DND-41 (cell line): ENCODE measurements at places on chromosomes 5 and 9.

- no peak for DNase-seq
These were observed 60.1 kb upstream of the CACNA1B start for GRCh38 chr9:137817236-137818200.

DNA sequence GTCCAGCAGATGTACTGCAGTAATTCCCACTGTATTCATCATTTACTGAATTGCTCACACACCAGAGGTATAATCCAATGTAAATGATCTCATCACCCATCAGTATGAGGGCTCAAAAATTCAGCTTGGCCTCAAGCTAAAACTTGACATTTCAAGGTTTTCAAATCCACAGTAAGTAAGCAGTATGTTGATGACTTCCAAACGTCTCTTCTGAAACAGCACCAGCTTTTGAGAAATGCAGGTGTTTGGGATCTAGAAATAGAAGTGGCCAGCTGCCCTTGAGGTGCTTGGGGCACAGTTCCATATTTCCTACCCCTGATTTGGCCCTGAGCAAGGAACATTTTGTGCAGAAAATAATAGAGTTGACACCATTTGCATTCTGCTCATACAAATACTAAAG, 388.0 kb upstream of the TUSC1 start:
- DNase-seq: no peak

GRCh38 chr5:42522783-42523182, 99.5 kb downstream of the GHR start:
- DNase-seq: no peak

- no peak for DNase-seq
These were observed 51.6 kb downstream of the AHRR start for GRCh38 chr5:372996-373709.

DNA sequence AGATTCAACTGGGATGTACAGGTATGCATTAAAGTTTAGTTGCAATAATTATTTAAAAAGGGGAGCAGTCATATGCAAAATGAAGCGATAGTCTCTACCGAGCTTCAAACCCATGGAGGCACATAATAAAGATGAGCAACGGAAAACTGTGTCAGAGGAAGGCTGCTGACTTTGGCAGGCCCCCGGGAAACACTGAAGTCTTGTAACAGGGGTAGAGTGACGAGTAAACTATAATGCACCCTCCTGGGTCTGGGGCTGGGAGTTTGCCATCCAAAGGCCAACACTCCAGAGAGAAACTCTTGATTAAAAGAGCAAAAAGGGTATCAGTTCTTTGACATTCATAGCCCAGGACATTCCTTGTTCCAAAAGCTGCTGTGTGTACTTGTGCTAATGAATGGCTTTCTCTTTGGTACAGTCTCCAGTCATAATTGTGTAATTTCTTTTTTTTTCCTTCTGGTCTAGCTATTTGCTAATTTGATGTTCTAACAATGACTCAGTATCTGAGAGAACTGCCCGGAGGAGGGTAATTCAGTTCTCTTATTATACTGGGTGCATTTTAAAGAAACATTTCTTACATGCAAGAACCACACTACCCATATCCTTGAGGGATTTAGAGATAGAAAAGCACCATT, 59.2 kb downstream of the TNC start:
- no peak for DNase-seq

- no peak for DNase-seq
These were observed 41.4 kb downstream of the LIFR start for GRCh38 chr5:38515092-38515491.

GRCh38 chr9:28249424-28249823, 676.1 kb upstream of the C9orf72 start:
- DNase-seq: no peak

DNA sequence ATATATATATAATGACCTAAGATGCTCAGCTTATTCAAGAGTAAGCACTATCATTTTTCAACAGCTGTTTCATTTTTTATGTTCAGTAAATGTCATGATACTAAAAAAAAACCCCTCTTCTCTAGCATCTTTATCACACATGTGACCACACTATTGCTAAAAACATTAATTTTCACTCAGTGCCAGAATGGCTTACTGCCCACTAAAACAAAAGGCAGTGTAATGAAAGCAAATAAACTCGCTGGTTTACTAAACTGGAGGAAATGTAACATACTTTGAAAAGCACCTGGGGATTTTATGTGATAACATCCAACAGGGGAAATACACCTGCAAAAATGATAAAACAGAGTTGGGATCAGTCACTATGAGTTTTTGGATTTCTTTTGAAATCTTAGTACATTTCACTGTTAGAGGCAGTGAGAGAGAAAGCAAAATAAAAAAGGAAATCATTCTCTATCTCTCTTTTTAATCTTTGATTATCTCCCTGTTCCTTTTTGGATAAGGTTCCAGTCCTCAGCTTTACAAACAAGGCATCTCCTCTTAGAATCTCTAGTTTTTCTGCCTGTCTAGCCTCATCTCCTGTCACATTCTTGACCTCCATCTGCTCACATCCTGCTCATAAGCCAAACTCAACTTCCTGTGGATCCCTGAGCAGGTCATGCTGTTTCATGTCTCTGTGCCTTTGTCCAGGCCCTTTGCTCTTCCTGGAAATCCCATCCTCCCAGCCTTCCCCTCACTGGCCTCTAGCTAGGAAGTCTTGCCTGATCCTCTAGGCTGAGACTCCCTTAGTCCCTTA, 338.0 kb downstream of the MAN2A1 start:
- DNase-seq: no peak

GRCh38 chr5:107554776-107555424, 115.8 kb downstream of the EFNA5 start:
- no peak for DNase-seq

DNA sequence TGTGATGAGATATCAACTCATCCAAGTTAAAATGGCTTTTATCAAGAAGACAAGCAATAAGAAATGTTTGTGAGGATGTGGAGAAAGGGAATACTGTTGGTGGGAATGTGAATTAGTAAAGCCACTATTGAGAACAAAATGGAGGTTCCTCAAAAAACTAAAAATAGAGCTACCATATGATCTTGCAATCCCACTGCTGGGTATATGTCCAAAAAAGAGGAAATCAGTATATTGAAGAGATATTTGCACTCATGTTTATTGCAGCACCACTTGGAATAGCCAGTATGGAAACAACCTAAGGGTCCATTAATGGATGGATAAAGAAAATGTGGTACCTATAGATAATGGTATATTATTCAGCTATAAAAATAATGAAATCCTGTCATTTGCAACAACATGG, 25.1 kb downstream of the PPIP5K2 start:
- no peak for DNase-seq

- DNase-seq: no peak
These were observed 53.9 kb downstream of the ROR2 start for GRCh38 chr9:91896097-91896496.

- DNase-seq: peak; percentile 50
These were observed 644 bp downstream of the IER5L start for GRCh38 chr9:129177443-129177790.

- no peak for DNase-seq
These were observed 32.8 kb upstream of the NMUR2 start for GRCh38 chr5:152437866-152438265.

DNA sequence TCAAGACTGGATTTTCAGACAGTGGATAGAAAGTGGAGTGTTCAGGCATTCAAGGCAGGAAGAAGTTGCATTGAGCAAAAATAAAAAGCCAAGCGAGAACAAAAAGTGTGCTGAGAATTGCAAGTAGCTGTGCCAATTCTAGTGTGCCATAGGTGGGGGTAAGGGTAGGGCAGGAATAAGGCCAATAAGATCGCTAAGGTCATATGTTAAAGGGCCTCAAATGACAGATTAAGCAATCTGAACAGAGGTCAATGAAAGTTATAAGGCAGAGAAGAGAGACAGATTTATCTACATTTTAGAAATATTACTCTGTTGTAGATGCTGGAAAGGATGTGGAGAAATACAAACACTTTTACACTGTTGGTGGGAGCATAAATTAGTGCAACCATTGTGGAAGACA, 36.4 kb downstream of the NADK2 start:
- DNase-seq: no peak

DNA sequence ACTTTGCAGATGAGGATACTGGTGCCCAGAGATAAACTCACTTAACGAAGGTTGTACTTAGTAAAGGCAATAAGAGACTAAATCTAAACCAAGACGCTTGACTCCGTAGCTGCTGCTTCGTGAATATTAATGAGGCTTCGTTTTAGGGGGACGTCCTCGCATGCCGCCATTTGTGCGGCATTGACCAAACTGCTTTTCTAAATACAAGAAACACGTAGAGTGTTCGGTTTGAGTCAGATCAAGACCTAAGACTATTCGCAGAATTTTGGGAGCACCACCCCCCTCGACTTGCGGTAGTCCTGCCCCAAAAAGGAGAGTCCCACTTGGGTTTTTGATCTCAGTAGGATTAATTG, 1.1 kb downstream of the NPM1 start:
- DNase-seq: no peak

DNA sequence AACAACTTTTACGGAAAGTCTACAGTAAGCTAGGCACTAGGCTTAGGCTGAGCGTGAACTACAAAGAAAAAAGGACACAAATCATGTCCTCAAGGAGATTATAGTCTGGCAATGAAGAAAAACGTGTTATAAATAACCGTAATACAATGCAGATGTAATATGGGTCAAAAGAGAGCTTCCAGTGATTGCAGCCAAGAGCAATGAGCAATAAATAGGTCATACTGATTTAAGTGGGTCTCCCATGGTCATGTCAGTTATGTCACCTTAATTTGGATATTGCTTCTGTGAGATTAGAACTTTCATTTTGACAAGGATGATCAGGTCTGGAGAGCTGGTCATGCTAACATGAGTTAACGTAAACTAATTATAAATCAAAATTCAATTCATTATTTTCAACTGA, 158.6 kb upstream of the GNA14 start:
- DNase-seq: no peak

- DNase-seq: no peak
These were observed 7.5 kb upstream of the SPATA9 start for GRCh38 chr5:95690333-95690732.

GRCh38 chr5:36529142-36529541, 77.3 kb upstream of the SLC1A3 start:
- no peak for DNase-seq

- DNase-seq: no peak
These were observed 27.0 kb downstream of the TRIM14 start for GRCh38 chr9:98091735-98092612.

GRCh38 chr5:107949688-107950341, 279.1 kb upstream of the EFNA5 start:
- DNase-seq: peak; percentile 33
